Eye (tissue), 1 donor: ENCODE measurements at places on chromosomes 13 and 19.
A peak's percentile ranks its signal among the peaks of the same experiment; 100 is the strongest.

GRCh38 chr19:11384778-11385129, 640 bp upstream of the EPOR start:
- no peak for DNase-seq

GRCh38 chr19:57664269-57665127, 4.2 kb upstream of the ZSCAN4 start:
- DNase-seq: peak; percentile 82

- no peak for DNase-seq
These were observed at the start of gene DPRX for GRCh38 chr19:53631949-53632407. DPRX (plus strand) TSS chr19:53631999; CDS start chr19:53632107, 108 bp downstream.

- no peak for DNase-seq
These were observed 31.3 kb downstream of the LTBP4 start for GRCh38 chr19:40632311-40633036.

DNA sequence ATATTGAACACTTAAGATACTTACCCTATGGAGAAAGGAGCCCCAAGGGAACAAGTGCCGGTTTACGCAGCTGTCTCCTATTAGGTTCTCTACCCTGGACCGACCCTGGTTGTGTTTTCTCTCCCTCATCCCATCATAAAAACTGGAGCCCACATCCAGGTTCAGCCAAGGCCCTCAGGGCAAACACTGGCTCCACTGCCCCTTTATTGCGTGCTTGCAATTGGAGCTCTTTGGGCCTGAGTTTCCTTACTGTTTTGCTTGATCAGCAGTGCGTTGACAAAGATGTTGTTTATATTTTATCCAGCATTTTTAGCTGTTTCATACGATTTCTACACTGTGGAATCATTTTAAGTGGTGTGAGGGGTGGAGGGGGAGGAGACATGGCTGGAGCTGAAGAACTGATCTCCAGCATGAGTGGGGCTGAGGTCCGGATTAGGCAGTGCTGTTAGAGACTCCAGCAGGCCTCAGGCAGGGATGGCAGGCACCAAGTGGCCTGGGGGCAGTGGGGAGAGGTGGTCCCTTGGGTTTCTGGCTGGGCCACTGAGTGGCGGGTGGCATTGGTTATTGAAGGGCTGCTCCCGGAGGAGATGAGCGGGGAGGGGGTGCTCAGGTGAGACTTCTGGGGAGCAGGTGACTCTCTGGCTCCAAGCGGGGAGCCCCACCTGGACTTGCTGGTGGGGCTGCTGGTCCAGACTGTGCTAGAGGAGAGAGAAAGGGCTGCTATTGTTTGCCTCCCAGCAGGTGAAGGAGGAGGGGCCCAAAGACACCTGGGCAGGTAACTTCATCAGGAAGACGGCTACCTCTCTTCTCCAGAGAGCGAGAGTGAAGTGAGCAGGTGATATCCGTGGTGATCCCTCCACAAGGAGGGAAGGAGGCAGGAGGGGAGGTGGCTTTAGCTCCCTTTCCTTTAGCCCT, 62.4 kb upstream of the RNF113B start:
- peak; percentile 33 for DNase-seq

DNA sequence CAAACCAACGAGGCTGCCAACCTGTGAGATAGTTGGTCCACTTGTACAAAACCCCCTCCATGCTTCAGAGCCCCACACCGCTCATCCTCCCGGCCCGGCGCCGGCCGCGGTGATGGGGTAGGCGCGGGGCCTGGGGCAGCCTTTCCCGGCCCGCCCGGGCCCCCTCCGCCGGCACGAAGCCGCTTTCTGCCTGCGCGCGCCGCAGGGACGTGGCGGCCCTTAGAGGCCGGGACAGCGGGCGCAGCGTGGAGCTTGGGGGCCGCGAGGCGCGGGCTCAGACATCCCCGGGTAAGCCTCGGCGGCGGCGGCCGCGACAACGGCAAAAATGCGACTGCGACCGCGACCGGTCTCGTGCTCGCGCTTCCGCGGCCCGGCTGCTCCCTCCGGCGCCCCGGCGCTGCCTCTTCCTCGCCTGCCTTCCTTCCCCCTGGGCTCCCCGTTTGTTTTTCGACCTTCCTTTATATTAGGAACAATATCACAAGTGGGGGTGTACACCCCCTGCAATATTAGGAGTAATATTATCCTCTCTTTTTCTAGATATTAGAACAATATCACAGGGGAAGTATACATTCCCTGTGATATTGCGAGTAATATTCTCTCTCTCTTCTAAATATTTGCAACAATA, 53.9 kb upstream of the CEACAM21 start:
- DNase-seq: peak; percentile 64

GRCh38 chr19:48351341-48351752, 12.4 kb downstream of the TMEM143 start:
- DNase-seq: peak; percentile 80

DNA sequence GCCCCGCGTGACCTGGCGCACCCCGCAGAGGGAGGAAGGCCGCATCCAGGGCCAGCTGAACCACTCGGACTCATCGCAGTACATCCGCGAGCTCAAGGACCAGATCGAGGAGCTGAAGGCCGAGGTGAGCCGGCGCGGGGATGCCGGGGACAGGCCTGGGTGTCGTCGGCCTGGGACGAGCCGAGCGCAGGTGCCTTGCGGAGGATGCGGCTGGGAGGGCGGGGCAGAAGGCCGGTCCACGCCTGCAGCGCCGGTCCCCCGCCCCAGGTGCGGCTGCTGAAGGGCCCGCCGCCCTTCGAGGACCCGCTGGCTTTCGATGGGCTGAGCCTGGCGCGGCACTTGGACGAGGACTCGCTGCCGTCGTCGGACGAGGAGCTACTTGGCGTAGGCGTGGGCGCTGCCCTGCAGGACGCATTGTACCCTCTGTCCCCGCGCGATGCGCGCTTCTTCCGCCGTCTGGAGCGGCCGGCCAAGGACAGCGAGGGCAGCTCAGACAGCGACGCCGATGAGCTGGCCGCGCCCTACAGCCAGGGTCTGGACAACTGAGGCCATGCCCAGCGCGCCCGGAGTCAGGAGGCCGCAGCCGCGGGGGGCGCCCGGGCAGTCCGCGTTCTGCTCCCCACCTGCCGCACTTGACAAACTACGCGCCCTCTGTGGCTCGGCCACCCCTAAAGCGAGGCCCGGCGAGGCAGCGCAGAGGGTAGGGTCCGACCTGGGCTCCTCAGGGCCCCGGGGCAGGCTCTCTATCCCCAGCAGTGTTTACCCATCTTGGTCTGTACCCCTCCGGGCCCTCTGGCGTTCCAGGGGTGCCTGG, 10.8 kb downstream of the PRR36 start:
- peak; percentile 61 for DNase-seq

GRCh38 chr13:37226971-37227370, 121.5 kb upstream of the CSNK1A1L start:
- no peak for DNase-seq

- DNase-seq: no peak
These were observed 40.8 kb downstream of the LATS2 start for GRCh38 chr13:21020581-21020980.

- DNase-seq: no peak
These were observed 80.4 kb downstream of the MAP4K1 start for GRCh38 chr19:38537071-38537936.

- DNase-seq: no peak
These were observed 702 bp upstream of the MAG start for GRCh38 chr19:35291259-35291658.

DNA sequence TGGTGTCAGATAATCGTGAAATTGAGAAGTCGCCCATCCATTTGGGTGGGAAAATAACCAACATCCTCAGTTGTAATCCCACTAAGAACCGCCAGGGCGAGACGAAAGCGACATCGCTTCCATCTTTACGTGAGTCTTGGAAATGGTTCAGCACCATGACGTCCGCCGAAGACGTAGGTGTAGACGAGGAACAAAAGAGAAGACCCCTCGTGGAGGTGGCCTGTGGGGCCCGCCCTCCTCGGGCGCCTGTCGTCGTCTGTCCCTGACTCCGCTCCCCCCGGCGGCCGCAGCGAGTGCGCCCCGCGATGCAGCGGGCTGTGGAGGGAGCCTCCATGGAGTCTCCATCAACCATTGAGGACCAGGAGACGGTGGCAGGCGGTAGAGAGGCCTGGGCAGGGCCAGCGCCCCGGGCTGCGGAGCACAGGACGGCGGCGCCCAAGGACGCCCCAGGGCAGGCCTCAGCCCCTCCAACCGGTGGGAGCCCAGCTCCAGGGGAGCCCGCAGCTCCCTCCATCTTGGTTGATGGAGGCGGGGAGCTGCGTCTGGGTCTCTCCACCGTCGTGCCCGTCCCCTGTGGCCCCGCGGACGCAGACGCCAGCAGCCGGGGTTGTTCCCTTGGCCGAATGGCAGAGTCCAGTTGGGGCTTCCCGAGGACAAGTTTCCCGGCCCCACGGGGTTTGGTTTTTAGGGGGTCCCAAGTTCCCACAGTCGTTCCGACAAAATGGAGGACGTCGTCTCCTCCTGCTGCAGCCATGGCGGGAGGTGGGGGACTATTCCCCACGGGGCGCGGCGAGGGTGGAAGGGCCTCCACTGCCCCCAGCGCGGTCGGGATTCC, 990 bp upstream of the ZMYM2 start:
- DNase-seq: peak; percentile 96

DNA sequence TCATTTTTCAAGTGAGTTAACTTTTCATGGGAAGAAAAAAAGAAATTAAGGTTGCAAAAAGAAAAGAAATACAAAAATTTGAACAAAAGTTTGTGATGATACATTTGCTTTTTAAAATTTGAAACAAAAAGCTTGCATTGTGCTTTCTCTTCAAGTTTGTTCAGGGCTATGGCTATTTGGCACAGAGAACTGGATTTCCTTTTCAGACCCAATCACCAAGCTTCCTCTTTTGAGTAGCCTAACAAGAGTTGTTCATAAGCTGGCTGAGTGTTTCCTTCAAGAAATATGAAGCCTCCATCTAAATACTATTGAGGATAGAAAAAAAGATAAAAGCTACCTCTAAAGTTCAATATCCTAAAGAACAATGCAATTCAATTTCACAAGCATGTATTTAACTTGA, 787.8 kb downstream of the LIG4 start:
- no peak for DNase-seq

- no peak for DNase-seq
These were observed 117.8 kb upstream of the SERP2 start for GRCh38 chr13:44255771-44256364.

GRCh38 chr13:51524312-51524711, 60.0 kb upstream of the WDFY2 start:
- no peak for DNase-seq

GRCh38 chr19:29538146-29538545, 12.4 kb downstream of the VSTM2B start:
- no peak for DNase-seq

GRCh38 chr13:92843549-92843948, 383.1 kb upstream of the GPC6 start:
- peak; percentile 41 for DNase-seq

- DNase-seq: no peak
These were observed 48.8 kb upstream of the NPAS1 start for GRCh38 chr19:46970815-46971214.

- no peak for DNase-seq
These were observed 503 bp downstream of the TUBA3C start for GRCh38 chr13:19181021-19181620.

DNA sequence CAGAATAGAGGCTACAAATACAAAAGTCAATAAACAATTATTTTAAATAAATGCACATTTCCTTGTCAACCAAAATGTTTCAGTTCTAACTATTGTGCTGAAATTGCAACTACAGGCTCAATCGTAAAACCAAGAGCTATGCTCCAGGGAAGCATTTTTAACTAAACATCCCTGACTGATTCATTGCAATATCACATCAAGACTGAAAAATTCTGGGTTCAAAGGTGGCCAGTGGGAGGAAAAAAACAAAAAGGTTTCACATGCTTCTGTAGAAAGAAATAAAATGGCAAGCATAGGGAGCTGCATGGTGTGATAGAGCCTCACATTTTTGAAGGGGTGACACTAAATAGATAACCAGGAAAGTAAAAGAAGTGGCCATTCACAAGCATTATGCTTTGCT, 862.8 kb downstream of the PCDH9 start:
- no peak for DNase-seq

DNA sequence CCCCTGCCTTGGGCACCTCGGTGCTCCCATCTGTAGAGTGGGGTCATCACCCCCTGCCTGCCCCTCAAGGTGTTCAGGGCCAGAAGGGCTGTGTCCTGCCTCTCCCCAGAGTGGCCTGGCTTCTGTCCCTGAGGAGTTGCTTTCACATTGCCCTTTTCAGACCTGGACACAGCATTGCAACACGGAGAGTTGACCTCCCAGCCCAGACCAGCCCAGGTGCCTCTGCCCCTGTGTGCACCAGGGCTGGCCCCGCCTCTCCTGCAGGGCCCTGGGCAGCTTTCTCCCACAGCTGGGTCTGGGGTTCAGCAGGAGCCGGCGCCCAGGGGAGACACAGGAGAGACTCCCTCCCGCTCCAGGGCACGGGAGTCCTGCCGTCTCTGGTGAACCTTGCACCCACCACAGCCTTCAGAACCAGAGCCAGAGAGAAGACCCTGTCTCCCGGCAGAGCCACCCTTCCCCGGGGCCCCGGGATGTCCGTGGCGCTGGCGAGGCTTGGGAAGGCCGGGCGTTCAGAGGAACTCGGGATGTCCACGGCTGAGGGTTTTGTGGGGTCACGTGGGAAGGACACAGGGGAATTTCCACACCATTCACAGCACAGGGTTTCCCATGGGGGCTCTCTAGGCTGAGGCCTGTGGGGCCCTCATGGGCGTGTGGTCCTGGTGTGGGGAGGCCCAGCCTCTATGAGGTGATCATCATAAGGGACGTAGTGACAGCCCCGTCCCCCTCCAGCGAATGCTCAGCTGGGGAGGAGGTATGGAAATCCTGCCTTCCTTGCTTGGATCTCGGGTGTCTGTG, 23.2 kb downstream of the C13orf46 start:
- no peak for DNase-seq

DNA sequence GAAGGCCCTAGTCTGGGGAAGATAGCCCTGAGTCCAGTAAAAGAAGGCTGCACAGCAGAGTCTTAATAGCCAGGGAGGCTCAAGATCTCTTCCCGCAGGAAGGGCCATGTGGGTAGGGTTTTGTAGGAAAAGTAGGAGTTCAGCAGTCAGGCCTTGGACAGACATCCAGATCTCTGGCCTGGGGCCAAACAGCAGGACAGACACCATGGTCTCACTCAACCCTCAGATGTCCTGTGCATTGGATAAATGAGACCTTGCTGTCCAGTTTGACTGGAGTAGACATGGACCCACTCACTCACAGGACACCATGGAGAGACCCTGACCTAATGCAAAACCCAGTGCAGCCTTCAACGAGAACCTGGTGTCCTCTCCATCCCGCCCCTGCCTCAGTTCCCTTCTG, 3.9 kb downstream of the OCEL1 start:
- DNase-seq: no peak

DNA sequence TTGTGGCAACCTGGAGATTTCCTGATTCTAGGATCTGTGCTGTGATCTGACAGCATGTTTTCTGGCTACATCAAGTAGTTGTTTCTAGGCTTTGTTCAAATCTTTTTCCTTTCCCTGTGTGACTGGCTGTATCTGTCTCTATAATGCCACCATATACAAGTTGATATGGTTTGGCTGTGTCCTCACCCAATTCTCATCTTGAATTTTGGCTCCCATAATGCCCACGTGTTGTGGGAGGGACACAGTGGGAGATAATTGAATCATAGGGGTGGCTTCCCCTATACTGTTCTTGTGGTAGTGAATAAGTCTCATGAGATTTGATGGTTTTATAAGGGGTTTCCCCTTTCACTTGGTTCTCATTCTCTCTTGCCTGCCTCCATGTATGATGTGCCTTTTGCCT, 24.6 kb upstream of the CLDN10 start:
- DNase-seq: no peak

- DNase-seq: no peak
These were observed 14.8 kb upstream of the F7 start for GRCh38 chr13:113090806-113091205.
